NCI-H446 treated with DMSO at 0.1 percent for 48 hours (cell line): ENCODE measurements at places on chromosomes 5 and 9.
A peak's percentile ranks its signal among the peaks of the same experiment; 100 is the strongest.

DNA sequence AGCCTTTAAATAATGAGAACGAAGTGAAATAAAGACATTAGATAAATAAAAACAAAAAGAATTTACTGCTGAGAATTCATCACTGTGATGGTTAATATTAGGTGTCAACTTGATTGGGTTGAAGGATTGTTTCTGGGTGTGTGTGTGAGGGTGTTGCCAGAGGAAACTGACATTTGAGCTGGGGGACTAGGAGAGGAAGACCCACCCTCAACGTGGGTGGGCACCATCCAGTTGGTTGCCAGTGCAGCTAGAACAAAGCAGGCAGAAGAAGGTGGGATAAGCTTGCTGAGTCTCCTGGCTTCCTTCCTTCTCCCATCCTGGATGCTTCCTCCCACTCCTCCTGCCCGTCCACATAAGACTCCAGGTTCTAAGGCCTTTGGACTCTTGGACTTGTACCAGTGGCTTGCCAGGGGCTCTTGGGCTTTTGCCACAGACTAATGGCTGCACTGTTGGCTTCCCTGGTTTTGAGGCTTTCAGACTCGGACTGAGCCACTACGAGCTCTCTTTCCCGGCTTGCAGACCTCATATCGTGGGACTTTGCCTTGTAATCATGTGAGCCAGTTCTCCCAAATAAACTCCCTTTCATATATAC lies 43.7 kb upstream of the ABL1 start:
- DNase-seq: no peak

DNA sequence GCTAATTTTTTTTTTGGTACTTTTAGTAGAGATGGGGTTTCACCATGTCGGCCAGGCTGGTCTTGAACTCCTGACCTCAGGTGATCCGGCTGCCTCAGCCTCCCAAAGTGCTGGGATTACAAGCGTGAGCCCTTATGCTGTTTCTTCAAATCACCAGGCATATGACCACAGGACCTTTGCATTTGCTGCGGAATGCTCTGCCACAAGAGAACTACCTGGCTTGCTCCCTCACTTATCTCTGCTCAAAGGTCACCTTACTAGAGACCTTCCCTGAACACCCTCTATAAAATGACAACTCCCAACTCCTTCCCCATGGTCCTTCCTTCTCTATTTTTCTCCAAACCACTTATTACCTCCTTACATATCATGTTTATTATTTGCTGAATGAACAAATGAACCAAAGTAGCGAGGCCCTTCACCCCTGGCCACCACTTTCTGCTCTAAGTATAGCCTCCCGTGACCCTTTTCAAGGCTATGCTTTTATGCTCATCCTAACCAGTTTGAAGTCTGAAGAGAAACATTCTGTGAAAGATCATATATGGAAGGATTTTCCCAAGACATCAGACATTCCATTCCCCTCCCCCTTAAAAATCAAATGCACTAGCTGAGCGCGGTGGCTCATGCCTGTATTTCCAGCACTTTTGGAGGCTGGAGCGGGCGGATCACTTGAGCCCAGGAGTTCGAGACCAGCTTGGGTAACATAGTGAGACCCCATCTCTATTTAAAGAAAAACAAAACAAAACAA lies 1.3 kb downstream of the ZER1 start:
- DNase-seq: no peak

DNA sequence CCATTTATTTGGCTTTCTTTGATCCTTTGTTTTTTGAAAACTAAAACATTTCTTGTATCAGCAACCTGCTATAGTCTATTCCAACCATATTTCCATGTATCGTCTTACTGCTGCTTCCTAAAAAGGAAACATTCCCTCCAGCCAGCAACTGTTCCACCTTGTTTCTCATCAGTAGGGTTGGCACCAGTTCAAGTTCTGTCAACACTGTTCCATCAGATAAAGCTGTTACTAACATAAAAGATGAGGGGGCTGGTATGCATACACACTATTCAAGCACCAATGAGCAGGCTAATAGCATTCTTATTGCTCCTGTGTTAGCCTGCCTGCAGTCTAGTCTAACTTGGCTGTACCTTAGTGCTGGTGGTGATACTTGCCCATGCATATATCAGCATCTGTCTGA lies 178.3 kb downstream of the CWC27 start:
- DNase-seq: peak; percentile 78

DNA sequence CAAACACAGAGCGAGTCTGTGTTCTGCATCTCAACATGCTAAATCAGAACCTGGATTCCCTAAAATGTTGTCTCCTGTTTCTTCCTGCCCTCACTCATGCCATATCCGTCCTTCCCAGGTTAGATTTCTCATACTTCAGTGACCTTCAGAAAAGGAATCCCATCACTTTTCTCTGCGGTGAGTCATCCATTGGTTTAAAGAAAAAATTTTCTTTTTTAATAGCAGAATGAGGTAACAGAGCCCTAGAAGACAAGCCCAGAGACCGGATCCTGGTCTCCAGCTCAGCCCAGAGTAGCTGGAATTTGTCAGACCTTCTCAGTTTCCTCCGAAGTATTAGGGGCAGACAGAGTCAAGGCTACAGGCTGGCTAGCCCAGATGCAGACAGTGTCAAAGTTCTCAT lies 143.2 kb upstream of the DMRT1 start:
- no peak for DNase-seq

GRCh38 chr9:5749306-5749705 lies 83.6 kb downstream of the ERMP1 start:
- no peak for DNase-seq
